ENCODE measurements at places on chromosomes 11 and 22.

- DNase-seq = no peak
These were observed 109.9 kb upstream of the CLMP start for GRCh38 chr11:123304828-123305466.

DNA sequence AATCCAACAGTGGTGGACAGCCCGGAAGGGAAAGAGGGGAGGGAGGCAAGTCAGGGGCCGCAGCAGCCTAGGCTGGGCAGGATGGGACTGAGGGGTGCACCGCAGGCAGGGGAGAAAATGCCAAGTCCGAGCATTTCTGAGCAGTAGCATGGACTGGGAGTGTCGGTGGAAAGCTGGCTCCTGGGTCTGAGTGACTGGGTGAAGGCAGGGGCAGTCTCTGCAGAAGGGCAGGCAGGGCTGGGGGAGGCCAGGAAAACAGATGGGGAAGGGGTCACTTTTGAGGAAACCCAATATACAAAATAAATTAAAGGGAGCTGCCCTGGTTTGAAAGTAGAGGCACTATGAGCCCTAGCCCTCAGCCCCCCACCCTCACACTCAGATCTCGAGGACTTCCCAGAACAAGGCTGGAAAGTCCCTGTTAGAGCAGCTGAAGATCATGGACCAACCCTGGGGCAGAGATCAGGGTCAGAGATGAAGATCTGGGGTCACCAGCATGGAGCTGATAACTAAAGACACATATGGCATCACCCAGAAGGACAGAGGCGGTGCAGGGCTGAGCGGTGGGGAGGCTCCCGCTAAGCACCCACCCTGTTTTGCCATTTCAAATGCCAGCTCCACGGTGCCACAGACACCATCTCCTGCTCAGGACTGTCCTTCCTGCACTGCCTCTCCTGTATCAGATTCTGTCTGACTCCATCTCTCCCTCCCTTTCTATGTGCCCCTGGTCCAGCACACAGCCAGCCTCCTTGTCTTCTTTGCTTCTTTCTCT is 32.4 kb upstream of the ETS1 start:
- no peak for DNase-seq

DNA sequence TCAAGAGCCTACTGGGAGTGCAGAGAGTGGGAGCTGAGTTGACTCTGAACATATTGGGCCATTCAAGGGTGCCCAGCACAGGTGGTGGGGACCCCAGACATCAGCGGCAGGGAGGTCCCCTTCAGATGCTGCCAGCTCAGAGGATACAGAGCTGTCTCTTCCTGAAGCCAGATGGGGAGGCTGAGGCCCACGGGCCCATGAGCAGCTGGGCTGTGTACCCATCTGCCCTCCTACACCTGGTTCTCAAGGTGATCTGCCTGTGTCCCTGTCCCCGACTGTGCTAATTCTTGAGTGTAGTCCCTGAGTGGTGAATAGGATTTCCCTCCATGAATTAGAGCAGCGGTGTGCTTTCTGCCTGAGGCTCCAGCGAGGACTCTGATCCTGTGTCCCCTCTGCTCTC is 76.3 kb downstream of the MICAL2 start:
- DNase-seq = no peak

DNA sequence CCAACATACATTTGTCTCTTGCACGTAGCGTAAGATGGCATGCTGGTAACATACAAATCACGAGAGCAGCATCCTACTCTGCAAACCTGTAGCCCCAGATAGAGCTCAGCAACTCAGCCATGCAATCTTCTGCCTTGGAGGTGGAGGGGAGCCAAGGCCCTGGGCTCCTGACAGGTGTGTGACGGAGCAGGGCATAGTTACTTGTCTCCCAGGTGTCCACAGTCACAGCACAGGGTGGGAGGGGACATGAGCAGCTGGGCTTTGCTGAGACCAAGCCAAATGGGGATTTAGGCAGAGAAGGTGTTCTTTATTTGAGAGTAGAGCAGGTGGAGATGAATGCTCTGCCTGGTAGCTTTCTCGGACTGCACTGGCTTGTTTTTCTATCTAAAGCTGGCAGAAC is 111.7 kb downstream of the TEAD1 start:
- no peak for DNase-seq

DNA sequence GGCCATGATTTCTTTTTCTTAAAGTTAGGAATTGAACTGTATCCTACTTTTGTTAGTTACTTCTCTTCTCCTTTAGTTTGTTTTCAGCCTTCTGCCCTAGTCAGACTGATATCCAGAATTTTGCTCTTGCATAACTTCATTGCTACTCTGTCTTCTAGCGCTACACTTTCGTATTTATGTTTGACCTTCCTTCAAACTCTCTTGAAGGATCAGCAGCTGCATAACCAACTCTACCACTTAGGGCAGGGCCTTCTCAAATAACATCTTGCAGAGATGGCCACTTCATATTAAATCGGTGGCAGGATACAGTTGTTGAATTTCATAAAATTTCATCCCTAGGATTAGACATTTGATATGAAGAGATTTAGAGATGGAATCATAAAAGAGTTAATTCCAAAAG is 43.9 kb downstream of the KDM2A start:
- no peak for DNase-seq

DNA sequence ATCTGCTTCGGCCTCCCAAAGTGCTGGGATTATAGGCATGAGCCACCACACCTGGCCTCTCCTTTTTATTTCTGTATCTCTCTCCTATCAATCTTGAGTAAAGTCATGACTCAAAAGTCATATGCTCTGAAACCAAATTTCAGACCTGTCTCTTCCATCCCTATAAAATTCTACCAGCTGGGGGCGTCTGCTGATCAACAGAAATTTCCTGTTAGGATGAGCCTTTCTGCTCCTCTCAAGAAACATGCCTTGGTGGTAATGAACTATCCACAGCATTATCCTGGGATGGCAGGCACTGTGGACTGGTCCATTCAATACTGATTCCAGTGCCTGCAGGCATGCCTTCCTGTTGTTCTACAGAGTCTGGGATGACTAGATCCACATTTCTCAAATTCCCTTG is 472.6 kb downstream of the NELL1 start:
- DNase-seq = no peak
